Stomach (tissue), 19 donors: ENCODE measurements at places on chromosomes 4 and X. TPM values are rescaled to one million over a fixed set of nuclear protein-coding genes. Genes with fewer than 3 reads are reported as not detected.
A peak's percentile ranks its signal among the peaks of the same experiment; 100 is the strongest.

Gene NDUFA1
- total RNA-seq = 64.3 TPM

Gene EDA2R
- total RNA-seq = 0.18 TPM

DNA sequence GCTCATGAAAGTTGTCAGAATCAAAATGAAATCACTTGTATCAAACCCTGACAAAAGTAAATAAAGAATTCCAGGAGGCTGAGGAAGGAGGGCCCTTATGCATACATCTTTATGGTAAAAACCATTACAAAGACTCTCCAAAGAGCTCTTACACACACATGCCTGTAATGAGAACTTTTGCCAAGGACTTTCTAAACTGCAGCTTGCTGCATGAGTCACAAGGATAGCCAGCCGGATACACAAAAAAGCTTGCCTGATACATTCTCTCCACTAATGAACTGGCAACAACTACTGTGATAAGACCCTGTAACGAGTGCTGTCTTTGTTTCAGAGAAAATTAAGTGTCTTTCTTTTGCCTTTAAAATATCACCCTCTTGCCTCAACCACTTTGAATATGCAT, 618.1 kb downstream of the PPP4R3C start:
- no peak overlapping the region for H3K27ac ChIP-seq
- no peaks in the 10 kb centered on the region for H3K4me1 ChIP-seq
- H3K4me3 ChIP-seq = no peak overlapping the region
- H3K36me3 ChIP-seq = no peaks in the 10 kb centered on the region
- no peak for DNase-seq

GRCh38 chr4:138510053-138510452, 267.9 kb upstream of the SLC7A11 start:
- no peak overlapping the region for H3K27ac ChIP-seq
- DNase-seq = no peak
- no peaks in the 10 kb centered on the region for H3K4me1 ChIP-seq
- H3K4me3 ChIP-seq = no peak overlapping the region

Gene PPBP
- total RNA-seq = not detected

DNA sequence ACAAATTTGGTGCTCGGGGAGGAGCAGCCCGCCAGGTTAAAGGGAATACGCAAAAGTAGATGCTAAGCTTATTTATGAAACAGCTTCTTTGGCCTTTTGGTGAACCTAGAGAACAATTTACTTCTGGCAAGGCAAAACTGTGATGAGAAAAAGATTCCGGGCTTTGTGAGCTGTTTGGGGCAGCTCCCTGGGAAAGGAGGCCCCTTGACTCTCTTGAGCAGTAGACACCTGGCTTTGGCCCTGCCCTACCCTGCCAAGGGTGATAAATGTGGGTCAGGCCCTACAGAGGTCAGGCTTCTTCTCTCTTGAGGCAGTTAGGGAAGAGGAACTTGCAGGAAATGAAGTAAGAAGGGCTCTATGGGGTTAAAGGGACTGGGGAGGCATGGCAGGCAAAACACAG, 509.6 kb downstream of the MID1IP1 start:
- no peak for DNase-seq
- no peak overlapping the region for H3K27ac ChIP-seq
- H3K4me3 ChIP-seq = no peak overlapping the region
- H3K4me1 ChIP-seq = no peaks in the 10 kb centered on the region
- H3K27me3 ChIP-seq = no peaks in the 10 kb centered on the region
- H3K36me3 ChIP-seq = no peaks in the 10 kb centered on the region

GRCh38 chrX:114344756-114345349, 239.0 kb upstream of the HTR2C start:
- no peaks in the 10 kb centered on the region for H3K4me1 ChIP-seq
- no peak overlapping the region for H3K4me3 ChIP-seq
- H3K27ac ChIP-seq = no peak overlapping the region
- H3K27me3 ChIP-seq = peaks cover 11% of the 10 kb centered on the region
- peak; percentile 41 for DNase-seq

DNA sequence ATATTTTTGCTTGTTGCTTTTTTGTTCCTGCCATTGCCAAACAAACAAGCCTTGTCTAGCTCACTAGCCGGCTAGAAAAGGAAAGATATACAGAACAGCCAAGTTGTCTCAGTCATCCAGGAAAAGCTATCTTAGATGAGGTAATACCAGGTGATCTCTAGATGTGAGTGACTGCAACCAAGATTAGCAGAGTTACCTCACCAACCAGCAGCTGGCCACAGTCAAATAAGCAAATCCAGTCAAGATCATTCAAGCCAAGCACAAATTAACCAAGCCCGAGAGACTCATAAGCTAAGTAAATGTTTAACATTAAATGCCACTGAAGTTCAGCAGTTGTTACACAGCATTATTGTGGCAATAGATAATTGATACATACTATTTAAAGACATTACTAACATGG, 108.6 kb downstream of the CENPC start:
- H3K4me1 ChIP-seq = no peaks in the 10 kb centered on the region
- H3K36me3 ChIP-seq = no peaks in the 10 kb centered on the region
- H3K27ac ChIP-seq = no peak overlapping the region
- H3K4me3 ChIP-seq = no peak overlapping the region
- DNase-seq = no peak

DNA sequence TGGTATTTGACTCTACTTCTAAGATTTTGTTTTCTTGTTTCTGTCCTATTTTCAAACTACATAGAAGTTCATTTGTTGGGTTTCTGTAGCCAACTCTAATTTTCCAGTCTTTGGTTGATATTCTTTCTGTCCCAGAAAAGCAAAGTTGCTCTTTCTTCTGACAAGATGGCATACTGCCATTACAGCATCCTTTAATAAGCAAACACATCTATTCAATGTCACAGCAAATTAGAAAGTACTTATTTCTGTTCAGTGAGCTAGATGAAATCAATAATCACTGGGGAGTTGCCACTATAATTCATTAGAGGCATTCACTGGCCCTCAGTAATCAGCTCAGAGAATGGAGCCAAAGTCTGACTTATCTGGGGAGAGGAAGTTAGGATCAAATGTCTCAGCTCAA, 1258.0 kb upstream of the IGFBP7 start:
- no peak overlapping the region for H3K27ac ChIP-seq
- H3K4me1 ChIP-seq = no peaks in the 10 kb centered on the region
- no peaks in the 10 kb centered on the region for H3K27me3 ChIP-seq
- no peaks in the 10 kb centered on the region for H3K36me3 ChIP-seq
- DNase-seq = no peak
- H3K4me3 ChIP-seq = no peak overlapping the region

DNA sequence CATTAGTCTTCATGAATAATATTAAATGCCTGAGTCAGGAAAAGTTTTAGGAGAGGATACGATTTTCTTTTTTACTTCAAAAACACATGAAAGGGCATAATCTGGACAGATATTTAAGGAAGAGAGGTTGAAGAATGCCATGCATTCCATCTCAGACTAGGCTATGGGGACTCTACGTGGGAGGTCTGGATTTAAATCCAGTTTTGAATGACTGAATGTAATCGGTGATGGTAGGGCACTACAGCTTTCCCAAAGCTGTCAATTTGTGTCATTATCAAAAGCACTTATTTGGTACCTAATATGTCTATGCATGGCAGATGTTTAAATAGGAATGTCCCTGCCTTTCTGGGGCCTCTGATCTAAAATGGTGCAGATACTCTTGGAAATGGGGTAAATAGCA, 59.3 kb upstream of the RPL34 start:
- H3K36me3 ChIP-seq = no peaks in the 10 kb centered on the region
- no peaks in the 10 kb centered on the region for H3K4me1 ChIP-seq
- DNase-seq = no peak
- H3K4me3 ChIP-seq = no peak overlapping the region

Gene P2RY8
- 3.3 TPM for total RNA-seq

DNA sequence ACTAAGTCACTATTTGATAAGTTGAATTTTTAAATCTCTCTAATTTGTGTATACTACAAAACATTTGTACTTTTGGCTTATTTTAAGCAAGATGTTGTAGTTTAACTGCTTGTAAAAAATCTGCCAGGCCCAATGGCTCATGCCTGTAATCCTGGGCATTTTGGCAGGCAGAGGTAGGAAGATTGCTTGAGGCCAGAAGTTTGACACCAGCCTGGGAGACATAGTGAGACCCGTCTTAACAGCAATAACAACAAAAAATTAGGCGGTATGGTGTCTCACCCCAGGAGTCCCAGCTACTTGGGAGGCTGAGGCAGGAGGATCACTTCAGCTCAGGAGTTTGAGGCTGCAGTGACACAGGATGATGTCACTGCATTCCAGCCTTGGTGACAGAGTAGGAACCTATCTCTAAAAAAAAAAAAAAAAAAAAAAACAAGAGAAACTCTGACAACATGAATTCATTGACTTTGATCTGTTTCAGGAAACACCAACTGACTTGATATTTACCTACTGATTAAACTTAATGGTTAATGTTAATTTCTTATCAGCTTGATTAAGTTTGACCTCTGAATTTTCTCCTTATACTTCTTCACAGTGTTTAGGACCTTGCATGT, 8.9 kb downstream of the FHIP1A start:
- DNase-seq = peak; percentile 44
- no peak overlapping the region for H3K4me3 ChIP-seq
- H3K27me3 ChIP-seq = no peaks in the 10 kb centered on the region
- H3K27ac ChIP-seq = peak overlapping the region; percentile 14

Gene GLRA2
- total RNA-seq = not detected

Gene GAGE12H
- not detected for total RNA-seq

Gene SLC9B1
- not detected for total RNA-seq

GRCh38 chrX:33133320-33133719, 78.0 kb downstream of the DMD start:
- DNase-seq = no peak
- H3K27me3 ChIP-seq = no peaks in the 10 kb centered on the region
- no peak overlapping the region for H3K27ac ChIP-seq
- no peaks in the 10 kb centered on the region for H3K4me1 ChIP-seq
- H3K4me3 ChIP-seq = no peak overlapping the region

GRCh38 chr4:147060151-147060931, 114.7 kb upstream of the TTC29 start:
- H3K27ac ChIP-seq = no peak overlapping the region
- H3K4me3 ChIP-seq = no peak overlapping the region
- H3K27me3 ChIP-seq = no peaks in the 10 kb centered on the region
- no peaks in the 10 kb centered on the region for H3K36me3 ChIP-seq

DNA sequence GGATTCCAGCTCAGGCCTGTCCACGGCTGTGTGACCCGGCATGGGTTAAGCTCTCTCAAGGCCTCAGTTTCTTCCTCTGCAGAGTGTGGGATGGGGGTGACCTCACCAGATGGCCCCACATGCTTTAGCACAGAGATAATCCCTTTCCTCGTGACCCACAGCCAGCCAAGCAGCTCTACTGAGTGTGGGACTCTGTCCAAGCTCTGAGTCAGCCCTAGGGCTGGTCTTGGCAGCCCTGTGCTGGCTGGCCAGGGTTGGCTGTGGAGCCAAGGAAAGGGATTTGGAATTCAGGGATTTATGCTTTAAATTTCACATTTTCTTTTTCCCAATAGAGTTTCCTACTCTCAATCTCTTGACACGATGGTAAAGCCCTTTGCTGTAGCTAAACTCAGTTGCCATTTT, 19.7 kb upstream of the SPON2 start:
- peak overlapping the region; percentile 95 for H3K27ac ChIP-seq
- H3K36me3 ChIP-seq = no peaks in the 10 kb centered on the region
- H3K27me3 ChIP-seq = no peaks in the 10 kb centered on the region
- peak; percentile 91 for DNase-seq
- H3K4me1 ChIP-seq = peaks cover 41% of the 10 kb centered on the region

Gene SLC34A2
- total RNA-seq = not detected
